CD4-positive, alpha-beta T cell treated with Interleukin-15 for 1 hour (primary cell): ENCODE measurements at places on chromosomes 7 and 10.

DNA sequence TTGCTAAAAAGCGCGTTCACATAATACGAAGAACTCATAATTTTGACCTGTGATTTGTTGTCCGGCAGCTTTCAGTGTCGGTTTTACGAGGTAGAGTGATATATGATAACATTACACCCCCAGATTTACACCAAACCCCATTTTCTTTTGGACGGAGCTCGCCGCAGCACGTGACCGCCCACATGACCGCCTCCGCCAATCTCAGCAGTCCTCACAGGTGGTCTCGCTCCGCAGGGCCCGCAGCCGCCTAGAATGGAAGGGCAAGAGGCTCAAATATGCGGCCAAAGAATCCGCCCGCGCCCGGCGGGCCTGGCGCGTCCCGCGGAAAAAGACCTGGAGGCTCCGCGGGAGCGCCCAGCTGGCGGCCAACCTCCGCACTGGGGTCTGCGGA, at the start of gene HOXA7:
HOXA7 (minus strand) TSS at position 168 of the 391 bp plus-strand sequence; CDS start at position 38, 130 bp downstream.
- DNase-seq: no peak

GRCh38 chr10:49050906-49051305, 64.4 kb downstream of the VSTM4 start:
- no peak for DNase-seq

DNA sequence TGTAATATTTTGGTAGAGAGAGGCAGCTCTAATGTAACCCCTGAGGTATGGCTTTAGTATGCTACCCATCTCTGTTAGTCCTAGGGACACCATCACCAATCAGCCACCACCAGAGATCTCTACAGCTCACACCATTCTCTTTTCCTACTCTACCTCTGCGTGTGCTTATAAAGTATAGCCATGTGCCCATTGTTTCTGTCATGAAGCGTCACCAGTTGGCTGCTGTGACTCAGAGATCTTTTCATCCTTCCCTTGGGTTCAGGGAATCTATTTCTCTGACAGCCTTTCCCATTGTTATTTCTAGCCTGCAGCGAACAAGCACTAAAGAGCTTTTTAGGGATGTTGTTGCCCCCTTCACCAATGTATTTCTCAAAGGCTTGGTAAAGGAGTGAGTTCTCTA, 103.3 kb downstream of the TPST1 start:
- DNase-seq: no peak

GRCh38 chr10:61958805-61959204, 57.3 kb downstream of the ARID5B start:
- DNase-seq: no peak

DNA sequence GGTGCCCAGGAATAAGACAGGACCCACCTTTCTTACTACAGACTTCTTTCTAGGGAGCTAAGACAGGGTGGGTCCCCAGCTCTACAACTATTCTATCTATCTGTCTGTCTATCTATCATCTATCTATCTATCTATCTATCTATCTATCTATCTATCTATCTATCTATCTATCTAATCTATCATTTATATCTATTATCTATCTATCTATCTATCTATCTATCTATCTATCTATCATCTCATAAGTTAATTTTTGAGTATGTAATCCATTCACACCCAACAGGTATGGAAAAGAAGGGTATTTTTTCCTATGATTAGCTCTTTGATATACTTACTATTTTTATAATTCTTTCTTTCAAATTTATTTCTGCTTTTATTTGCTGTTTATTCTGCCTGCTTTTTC, 55.9 kb downstream of the BAMBI start:
- no peak for DNase-seq

DNA sequence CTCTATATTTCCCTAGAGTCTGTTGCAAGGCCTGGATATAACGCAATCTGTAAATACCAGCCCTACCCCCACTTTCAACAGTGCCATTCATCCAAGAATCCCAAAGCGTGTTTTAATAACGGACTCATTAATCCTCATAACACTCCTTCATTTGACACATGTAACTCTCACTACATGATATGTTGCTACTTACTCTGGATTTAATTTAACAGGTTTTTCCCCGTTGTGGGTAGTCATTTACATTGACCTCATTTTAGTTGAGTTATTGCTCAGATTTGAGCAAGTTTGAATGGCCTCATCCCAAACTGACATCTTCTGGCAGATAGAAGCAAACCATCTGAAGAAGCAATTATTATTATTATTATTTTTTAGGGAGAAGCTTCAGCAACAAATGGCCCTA, 125.4 kb upstream of the NPVF start:
- no peak for DNase-seq

DNA sequence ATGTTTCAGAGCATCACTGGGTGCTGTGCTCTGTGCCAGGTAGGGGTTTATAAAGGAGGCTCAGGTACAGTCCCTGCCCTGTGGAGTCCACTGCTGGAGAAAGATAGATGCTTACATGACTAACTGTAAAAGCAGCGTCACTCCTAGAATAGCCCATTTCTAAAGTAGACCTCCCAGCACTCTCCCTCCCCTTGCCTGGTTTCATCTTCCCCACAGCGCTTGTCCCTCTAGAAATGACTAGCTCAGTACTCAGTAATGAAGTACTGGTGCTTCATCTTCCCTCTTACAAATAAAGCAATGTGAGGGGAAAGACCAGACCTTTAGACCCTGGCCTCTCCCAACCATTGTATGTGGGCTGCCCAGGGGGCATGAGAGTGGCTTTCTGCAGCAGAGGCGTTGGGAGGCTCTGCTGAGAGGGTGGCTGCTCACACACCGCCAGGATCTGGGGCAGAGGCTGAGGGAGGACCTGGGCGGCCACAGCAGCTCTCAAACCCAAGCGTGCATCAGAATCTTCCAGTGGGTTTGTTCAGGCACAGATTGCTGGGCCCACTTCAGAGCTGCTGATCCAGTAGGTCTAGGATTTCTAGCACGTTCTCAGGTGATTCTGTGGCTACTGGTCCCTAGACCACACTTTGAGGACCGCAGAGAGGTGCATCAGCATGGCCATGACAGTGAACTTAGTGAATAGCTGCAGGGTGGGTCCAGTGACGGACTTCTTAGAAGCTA, 110.3 kb upstream of the ANLN start:
- DNase-seq: no peak
